ENCODE measurements at places on chromosomes 4 and X.

DNA sequence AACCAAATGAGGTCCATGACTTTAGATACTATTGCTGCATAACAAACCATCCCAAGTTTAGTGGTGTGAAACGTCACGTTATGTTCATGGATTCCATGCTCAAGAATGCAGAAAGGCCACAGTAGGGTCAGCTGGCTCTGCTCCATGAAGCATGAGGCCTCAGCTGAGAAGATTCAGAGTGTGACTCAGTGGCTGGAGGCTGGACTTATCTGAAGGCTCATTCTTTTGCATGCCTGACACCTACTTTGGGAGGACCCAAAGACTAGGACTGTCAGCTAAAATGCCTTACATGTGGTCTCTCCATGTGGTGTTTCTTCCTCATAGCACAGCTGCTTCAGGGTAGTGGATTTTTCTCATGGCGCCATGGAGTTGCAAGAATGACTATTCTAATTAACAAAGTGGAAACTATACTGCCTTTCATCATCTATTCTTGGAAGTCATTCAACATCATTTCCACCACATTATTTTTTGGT is 11.5 kb upstream of the CCDC149 start:
- DNase-seq, result no peak

GRCh38 chr4:151197247-151197646 is 79.7 kb upstream of the PRSS48 start:
- no peak for DNase-seq

GRCh38 chr4:152175586-152175985 is 360.3 kb downstream of the FBXW7 start:
- DNase-seq, result no peak

GRCh38 chrX:103584596-103584995 is 719 bp upstream of the TCEAL4 start:
- no peak for DNase-seq

DNA sequence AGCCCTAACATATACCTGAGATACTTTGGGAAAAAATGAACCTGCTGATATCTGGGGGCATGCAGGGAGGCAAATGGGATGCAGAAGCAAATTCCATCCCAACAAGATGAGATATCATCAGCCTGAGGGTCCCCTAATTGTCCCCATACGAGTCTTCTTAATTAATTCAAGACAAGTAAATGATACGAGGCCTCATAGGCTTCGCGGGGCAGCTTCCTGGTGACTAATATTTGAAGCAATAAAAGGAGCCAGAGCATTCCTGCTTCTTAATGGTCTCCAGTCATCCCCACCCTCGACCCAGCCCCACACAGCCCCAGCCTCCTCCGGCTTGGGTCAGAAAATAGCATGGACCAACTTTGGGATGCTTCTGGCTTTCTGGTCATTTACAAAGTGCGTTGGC is 99.6 kb upstream of the MSX1 start:
- no peak for DNase-seq

- no peak for DNase-seq
These were observed 308.8 kb downstream of the ZNF674 start for GRCh38 chrX:46236411-46236810.

DNA sequence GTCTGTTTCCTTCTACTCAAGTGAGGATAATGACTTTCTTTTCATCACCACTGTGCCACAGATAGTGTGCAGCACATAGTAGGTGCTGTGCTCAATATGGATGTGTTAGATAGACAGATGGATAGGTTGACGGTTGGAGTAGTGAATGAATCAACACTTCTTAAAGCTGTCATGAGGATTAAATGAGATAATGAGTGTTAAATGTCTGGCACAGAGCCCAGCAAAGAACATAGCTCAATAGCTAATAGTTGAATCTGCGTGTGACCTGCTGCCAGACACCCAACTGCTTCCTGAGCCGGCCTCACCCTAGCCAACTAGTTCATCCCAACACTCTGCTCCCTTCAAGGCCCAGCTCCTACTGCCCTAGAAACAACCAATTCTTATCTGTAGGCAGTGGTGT is 67.7 kb upstream of the PJA1 start:
- DNase-seq, result no peak

Measured in endodermal cell (in vitro differentiated cells).